ENCODE measurements at places on chromosomes 6 and 20.

DNA sequence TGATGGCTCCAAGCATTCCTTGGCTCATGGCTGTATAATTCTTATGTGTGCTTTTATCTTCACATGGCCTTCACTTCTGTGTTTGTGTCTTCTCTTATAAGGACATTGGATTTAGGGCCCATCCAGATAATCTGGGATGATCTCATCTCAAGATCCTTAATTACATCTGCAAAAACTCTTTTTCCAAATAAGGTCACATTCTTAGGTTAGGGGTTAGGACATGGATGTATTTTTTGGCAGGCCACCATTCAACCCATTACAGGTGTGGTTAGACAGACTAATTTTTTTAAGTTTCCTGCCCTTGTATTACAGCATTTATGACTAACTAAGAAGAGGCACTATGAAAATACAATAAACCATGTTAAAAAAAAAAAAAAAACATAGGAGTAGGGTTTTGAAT is 254.0 kb downstream of the TPBG start:
- DNase-seq: no peak

DNA sequence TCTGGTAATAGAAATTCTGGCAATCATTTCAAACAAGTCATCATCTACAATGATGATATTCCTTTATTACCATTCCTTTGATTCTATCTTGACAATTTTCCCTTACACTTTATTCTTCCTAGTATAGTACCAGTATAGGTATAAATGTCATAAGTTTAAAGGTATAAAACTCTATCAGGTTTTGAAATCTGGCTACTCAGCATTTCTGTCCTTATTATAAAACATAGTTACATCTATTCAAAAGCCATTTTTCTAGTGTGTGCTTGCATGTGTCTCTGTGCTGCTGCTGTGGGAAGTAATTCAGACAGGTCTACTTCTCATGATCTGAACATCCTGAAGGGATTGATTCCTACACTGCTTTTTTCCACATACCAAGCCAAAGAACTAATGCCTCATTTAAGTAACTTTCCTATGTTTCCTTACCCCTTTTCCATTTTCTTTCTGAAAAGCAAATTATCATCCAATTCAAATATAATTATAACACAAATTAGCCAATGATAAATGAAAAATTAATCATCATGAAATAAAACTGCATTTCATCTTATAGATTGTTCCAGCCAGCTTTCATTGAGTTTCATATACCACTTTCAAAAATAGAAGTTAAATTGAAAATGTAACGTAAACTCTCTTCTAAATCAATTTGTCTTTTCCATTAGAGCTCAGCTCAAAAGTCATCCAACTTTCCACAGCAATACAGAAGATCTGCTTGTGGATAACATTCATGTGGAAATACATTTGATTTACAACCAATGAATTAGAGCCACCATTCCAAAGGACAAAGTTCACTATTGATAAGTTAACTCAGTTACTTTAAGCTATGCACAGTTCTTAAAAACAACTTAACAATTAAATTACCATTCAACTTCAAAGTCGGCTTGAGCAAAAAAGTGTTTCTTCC is 35.9 kb downstream of the COL12A1 start:
- no peak for DNase-seq

GRCh38 chr6:21138336-21139069 is 455.0 kb upstream of the SOX4 start:
- DNase-seq: no peak

- no peak for DNase-seq
Observed at GRCh38 chr20:62723768-62724450, 15.3 kb downstream of the NTSR1 start.

DNA sequence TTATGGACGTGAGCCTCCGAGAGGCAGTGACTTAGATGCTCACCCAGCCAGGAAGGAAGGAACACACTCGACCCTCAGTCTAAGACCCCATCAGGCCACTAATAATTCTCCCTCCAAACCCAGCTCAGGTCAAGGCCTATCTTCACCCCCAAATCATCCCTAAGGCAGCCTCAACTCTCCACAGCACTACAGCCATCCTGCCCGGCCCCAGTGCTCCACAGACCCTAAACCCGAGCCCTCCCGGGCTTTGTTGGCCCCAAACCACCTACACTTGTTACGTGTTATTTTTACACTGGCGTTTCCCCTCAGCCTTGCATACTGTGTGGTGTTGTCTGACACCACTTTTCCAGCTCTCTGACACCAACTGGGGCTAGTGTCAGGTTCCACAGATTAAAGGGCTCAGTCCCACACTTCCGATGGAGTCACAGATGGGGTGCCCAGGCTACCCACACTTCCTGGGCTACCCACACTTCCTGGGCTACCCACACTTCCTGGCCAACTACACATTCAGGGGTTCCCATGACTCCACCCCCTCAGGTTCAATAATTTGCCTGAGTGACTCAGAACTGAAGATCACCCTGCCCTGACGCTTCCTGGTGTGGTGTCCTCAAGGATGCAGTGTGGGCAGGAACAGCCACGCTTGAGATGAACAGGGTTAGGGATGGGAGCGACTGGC is 25.3 kb downstream of the RBCK1 start:
- DNase-seq: peak; percentile 89

Data from GM12865 (cell line).